ENCODE measurements at places on chromosomes 11 and 22. TPM values are rescaled to one million over a fixed set of nuclear protein-coding genes. Genes with fewer than 3 reads are reported as not detected.

DNA sequence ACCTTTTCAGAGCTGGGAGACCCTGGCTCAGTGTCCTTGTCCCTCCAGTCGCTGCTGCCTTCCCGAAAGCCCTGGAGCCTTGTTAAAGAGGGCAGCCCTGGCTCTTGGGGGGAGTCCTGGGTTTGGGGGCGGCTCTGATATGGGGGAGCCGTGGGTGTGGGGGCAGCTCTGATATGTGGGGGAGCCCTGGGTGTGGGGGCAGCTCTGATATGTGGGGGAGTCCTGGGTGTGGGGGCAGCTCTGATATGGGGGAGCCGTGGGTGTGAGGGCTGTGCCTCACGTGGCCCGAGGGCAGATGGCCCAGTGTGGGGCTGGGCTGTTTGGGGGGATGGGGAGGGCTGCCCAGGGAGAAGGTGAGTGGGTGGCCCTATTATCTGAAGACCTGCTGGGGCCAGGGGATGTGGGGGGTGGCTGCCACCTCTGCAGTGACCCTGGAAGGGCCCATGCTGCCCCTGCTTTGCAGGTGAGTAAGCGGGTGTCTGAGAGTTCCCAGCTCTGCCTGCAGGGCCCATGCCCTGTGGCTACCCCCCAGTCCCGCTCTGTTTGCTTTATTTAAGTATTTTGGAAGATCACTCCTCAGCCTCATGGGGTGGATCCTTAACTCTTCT lies 30.9 kb upstream of the GRAMD4 start:
- no peak for DNase-seq
- no peaks in the 10 kb centered on the region for H3K27me3 ChIP-seq
- H3K36me3 ChIP-seq = no peaks in the 10 kb centered on the region
- H3K4me1 ChIP-seq = no peaks in the 10 kb centered on the region
- no peak overlapping the region for H3K27ac ChIP-seq

The SPON1 gene
- 30.1 TPM for total RNA-seq

The DTX4 gene
- total RNA-seq = 22.9 TPM

The ARVCF gene
- 13.0 TPM for total RNA-seq

DNA sequence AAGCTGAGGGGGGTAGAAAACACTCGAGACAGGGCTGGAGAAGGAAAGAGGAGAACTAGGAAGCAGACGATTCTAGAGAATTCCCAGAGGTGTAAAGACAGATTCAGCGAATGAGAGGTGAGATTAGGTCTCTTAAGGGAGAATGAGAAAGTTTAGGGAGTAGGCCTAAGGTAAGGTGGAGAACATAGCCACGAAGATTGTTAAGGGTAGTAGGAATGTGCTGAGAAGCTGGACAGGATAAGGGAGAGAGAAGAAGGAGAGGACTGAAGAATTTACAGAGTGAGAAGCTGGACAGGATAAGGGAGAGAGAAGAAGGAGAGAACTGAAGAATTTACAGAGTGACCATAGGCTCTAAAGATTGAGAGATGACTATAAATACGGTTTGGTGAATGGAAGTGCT lies 908 bp downstream of the PPME1 start:
- H3K27ac ChIP-seq = peak overlapping the region; percentile 95
- H3K4me3 ChIP-seq = peak overlapping the region; percentile 89

The OR5L2 gene
- not detected for total RNA-seq

The OR5B21 gene
- not detected for total RNA-seq

DNA sequence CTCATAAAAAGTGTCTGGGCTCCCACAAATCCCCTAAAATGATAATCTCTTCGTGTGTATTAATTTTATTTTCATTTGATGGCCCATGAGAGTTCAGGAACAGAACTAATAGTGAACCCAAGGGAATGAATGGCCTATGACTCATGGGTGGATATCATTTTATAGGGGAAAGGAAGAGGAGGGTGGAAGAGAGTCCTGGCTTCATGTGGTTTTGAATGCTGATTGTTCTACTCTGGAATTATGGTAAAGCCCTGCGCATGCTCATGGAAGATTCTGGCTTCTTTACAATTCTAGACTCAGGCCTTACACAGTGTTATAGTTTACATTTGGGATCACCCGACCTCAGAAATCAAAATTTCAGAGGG lies 35.2 kb downstream of the MAML2 start:
- peak overlapping the region; percentile 86 for H3K27ac ChIP-seq
- no peak for DNase-seq
- H3K4me1 ChIP-seq = peaks cover 36% of the 10 kb centered on the region

The IGHMBP2 gene
- total RNA-seq = 13.6 TPM

The SYNGR1 gene
- 6.9 TPM for total RNA-seq

DNA sequence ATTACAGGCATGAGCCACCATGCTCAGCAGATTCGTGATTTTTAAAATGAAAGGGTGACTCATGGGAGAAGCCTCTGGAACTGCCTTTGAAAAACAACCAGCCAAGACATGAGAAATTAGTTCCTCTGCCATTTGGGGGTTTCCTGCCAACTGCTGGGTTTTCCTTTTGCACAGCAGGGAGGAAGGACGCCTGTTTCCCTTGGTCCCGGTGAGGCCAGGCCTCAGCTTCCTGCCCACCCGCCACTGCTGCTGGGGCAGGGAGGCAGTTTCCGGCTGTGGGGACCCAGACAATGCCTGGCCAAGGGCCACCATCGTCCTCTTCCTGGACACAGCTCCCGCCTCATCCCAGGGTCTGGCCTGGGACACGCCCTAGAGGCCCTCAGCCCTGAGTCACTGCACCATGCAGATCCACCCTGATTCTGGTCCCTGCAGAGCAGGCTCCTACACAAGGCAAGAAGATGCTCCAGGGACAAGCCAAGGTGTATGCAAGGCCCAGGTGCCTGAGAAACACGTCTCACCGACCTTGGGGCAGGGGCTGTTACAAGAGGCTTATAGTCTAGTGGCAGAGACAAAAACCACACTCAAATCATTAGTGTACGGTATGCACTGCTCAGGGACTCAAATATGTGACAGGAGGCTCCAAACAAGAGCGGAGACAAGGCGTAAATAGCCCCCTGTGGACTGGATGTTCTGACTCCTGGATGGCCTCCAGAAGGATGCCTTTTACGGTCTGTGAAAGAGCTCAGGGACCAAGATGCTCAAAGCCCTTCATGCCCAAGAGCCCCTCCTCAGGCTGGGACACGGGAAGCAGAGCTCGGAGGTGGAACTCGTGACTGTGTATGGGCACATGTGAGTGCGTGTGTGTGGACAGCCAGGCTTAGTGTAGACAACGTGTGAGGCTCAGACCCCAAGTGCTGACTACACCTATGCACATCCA lies 10.0 kb downstream of the PPM1F start:
- H3K36me3 ChIP-seq = no peaks in the 10 kb centered on the region
- DNase-seq = peak; percentile 51

- H3K4me3 ChIP-seq = no peak overlapping the region
- H3K4me1 ChIP-seq = no peaks in the 10 kb centered on the region
- H3K27ac ChIP-seq = no peak overlapping the region
- no peaks in the 10 kb centered on the region for H3K36me3 ChIP-seq
- H3K27me3 ChIP-seq = no peaks in the 10 kb centered on the region
- no peak for DNase-seq
Measured at GRCh38 chr22:47591709-47592108, 829.3 kb downstream of the TBC1D22A start.

The PLEKHA7 gene
- 9.8 TPM for total RNA-seq

GRCh38 chr11:126766440-126766839 lies 234.1 kb downstream of the KIRREL3 start:
- H3K36me3 ChIP-seq = no peaks in the 10 kb centered on the region
- no peaks in the 10 kb centered on the region for H3K27me3 ChIP-seq
- no peaks in the 10 kb centered on the region for H3K4me1 ChIP-seq
- H3K4me3 ChIP-seq = no peak overlapping the region

DNA sequence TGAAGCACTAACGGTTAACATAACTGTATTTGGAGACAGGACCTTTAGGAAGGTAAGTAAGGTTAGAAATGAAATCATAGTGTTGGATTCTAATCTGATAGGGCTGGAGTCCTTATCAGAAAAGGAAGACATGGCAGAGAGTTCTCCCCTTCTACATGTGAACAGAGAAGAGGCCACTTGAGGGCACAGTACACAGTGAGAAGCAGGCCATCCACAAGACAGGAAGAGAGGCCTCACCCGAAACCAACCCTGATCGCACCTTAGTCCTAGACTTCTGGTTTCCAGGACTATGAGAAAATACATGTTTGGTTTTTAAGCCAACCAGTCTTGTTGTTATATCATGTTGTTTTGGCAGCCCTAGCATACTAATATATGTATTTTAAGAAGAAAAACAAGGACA lies 170.0 kb downstream of the LRRC4C start:
- H3K27ac ChIP-seq = no peak overlapping the region
- no peak for DNase-seq
- no peak overlapping the region for H3K4me3 ChIP-seq
- no peaks in the 10 kb centered on the region for H3K4me1 ChIP-seq

- H3K4me3 ChIP-seq = no peak overlapping the region
- H3K27ac ChIP-seq = no peak overlapping the region
- no peak for DNase-seq
- H3K4me1 ChIP-seq = no peaks in the 10 kb centered on the region
Measured at GRCh38 chr11:17640493-17641164, 78.7 kb upstream of the MYOD1 start.

The HTR3B gene
- not detected for total RNA-seq

DNA sequence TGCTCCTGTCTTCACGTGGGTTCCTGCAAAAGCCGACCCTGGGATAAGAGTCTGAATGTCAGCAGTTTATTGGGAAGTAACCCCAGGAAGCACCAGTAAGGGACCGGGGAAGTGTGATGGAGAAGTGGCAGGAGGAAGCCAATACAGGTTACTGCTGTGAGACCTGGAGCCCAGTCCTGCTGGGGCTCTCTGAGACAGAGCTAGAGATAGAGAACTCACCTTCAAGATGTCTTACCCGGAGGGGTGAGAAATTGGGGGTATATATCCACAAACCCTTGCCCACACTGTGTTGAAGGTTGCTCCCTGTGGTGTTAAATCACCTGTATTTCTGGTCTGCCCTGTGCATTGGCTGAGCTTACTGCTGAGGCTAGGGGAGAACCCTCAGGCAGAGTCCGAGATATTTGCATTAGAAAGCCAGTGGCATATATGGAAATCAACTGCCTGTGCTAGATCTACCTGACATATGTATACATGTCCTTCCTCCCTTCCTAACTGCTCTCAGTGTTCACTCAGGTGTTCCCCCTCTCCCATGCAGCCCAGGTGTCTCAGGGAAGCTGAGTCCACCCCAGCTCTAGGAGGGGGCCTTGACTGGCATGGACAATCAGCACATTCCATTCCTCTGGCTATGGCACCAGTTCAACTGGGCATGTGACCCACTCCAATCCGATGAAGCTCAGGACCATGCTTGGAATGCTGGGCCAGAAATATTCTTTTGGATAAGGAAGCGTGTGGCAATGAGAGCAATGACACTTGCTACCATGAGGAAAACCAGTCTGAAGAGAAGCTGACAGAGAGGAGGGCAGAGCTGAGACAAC lies 6.8 kb upstream of the MICAL2 start:
- DNase-seq = no peak
- no peak overlapping the region for H3K27ac ChIP-seq
- no peak overlapping the region for H3K4me3 ChIP-seq

DNA sequence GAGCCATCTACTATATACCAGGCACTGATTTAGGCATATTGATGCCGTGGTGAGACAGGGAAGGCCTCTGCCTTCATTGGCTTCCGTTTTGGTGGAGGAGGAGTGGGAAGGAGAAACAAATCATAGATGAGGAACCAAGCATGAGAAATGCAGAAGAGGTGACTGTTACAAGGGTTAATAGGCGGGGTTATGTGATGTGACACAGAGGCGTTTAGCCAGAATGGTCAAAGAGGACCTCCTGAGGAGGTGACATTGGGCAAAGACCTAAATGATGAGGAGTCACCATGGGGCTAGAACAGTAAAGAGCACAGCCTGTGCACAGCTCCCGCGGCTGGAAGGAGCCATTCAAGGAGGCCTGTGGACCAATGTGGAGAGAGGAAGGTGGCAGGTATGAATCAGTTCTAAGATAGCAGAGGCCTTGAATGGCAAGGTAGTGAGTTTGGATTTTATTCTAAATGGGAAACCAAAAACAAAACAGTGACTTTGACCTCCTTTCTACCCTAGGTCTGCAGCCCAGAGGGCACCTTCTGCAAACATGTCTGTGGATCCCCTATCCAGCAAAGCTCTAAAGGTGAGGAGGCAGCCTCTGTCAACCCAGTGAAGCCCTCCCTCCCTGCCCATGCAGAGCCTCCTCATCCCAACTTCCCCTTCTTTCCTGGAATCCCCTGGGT lies 11.7 kb downstream of the MAFF start:
- no peak for DNase-seq
- H3K36me3 ChIP-seq = no peaks in the 10 kb centered on the region
- peaks cover 7% of the 10 kb centered on the region for H3K4me1 ChIP-seq
- H3K27me3 ChIP-seq = no peaks in the 10 kb centered on the region
- peak overlapping the region; percentile 77 for H3K27ac ChIP-seq

DNA sequence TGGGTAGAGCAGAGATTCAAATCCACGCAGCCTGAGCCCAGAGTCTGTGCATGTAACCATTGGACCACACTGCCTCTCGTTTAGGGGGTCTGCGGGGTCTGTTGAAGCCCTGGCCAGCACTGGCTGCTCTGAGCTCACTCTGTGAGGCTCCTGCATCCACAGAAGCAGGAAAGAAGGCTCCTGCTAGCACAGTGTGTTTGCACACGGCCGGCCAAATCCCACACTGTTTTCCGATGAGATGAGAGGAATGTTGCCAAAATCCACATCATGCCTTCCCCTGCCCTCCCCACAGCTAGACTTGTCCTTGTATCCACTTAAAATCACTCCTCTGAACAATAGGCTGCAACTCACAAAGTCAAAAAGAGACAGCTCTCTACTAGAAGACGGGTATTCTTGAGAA lies 10.6 kb upstream of the SLC22A12 start:
- no peak overlapping the region for H3K27ac ChIP-seq
- no peaks in the 10 kb centered on the region for H3K27me3 ChIP-seq
- no peaks in the 10 kb centered on the region for H3K36me3 ChIP-seq
- H3K4me3 ChIP-seq = no peak overlapping the region
- H3K4me1 ChIP-seq = no peaks in the 10 kb centered on the region
